ENCODE measurements at places on chromosomes 12 and 14. TPM values are rescaled to one million over a fixed set of nuclear protein-coding genes. Genes with fewer than 3 reads are reported as not detected.

Gene MYH7
- total RNA-seq = not detected

Gene PTPRB
- 1.6 TPM for total RNA-seq

Gene KRT83
- total RNA-seq = 4.2 TPM

Gene SLC10A1
- not detected for total RNA-seq

Gene NID2
- 32.6 TPM for total RNA-seq

Gene KLRC2
- total RNA-seq = 1.6 TPM

Gene DLK1
- 0.42 TPM for total RNA-seq

Gene B4GALNT3
- 0.75 TPM for total RNA-seq

Gene KLHL33
- total RNA-seq = not detected

Gene MIP
- total RNA-seq = not detected

Gene OR6C2
- total RNA-seq = not detected

Gene NINJ2
- 0.66 TPM for total RNA-seq

Gene CLEC4C
- total RNA-seq = not detected

Gene RNF212B
- not detected for total RNA-seq

Gene STON2
- 0.93 TPM for total RNA-seq

Gene GUCY2C
- not detected for total RNA-seq

Gene SNW1
- 63.8 TPM for total RNA-seq

Gene AJUBA
- total RNA-seq = 39.4 TPM

Gene ASB2
- total RNA-seq = 0.80 TPM

Gene KRT79
- not detected for total RNA-seq

Gene DDN
- total RNA-seq = 0.56 TPM

Gene CCT2
- total RNA-seq = 295 TPM

Gene ADCY4
- not detected for total RNA-seq

Gene RND1
- 7.4 TPM for total RNA-seq

Gene SLC25A47
- total RNA-seq = not detected

Gene EPS8
- 52.8 TPM for total RNA-seq
